ENCODE measurements at places on chromosomes 6 and 20. TPM values are rescaled to one million over a fixed set of nuclear protein-coding genes. Genes with fewer than 3 reads are reported as not detected.

- no peak for DNase-seq
Measured at GRCh38 chr6:157921685-157922367, 59.8 kb upstream of the SYNJ2 start.

Gene TP53INP2
- 5.8 TPM for total RNA-seq

GRCh38 chr20:22556565-22557056, 27.8 kb downstream of the FOXA2 start:
- no peak for DNase-seq

Gene MOXD1
- total RNA-seq = 0.37 TPM

Gene DEFB112
- total RNA-seq = not detected

DNA sequence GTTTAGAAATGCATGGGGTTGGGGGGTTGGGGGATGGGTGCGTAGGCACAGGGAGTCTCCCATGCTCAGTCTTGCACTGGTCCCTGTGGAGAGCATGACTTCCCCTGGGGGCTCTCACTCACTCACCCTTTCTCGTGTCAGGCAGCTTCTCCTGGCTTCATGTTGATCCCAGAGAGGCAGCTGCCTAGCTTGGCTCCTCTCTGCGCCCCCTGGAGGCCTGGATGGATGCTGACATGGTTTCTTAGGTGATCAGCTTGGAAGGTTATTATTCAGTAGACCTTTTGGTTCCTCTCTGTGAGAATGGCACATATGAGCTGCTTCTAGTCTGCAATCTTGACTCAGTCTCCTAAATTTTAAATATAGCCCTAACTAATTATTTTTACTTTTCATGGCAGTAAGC, 109.3 kb upstream of the FAM83B start:
- peak; percentile 55 for DNase-seq

- no peak for DNase-seq
Measured at GRCh38 chr6:13992417-13993055, 67.8 kb downstream of the RNF182 start.

Gene FERMT1
- 0.15 TPM for total RNA-seq

GRCh38 chr6:145544514-145544913, 190.8 kb downstream of the EPM2A start:
- no peak for DNase-seq

GRCh38 chr6:106444777-106445507, 84.4 kb downstream of the CRYBG1 start:
- DNase-seq = no peak

- peak; percentile 50 for DNase-seq
Measured at GRCh38 chr6:170223718-170224693, 66.9 kb downstream of the DLL1 start.

- DNase-seq = no peak
Measured at GRCh38 chr6:8743170-8743745, 307.9 kb upstream of the SLC35B3 start.

DNA sequence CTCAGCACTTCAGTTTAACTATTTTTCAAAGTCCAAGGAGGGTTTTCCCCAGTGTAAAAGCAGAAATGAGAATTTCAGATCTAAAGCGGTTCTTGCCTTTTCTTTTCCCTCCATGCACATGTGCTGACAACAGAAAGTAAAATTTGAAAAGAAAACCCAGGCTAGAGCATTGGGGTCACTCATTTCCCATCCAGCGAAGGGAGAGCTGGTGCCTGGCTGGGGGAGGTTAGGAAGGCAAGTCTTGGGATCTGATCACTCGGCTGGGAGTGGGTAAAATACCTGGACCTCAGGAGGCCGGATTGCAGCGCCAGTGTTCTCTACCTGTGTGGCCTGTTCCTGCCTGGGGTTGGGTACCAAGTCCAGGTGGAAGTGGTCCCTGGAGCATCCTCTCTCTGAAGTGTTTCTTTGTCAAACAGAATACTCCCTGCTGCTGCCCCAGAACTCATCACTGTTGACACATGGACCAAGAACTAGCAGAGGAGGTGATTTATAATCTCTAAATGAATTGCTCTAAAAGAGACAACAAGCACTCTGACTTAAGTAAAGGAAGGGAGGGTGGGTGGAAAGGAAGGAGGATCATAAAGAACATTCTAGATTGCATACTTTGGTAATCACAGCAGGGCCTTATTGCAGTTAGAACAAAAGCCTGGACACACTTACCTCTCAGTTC, 136.0 kb downstream of the MTHFD1L start:
- DNase-seq = no peak
